Muscle of leg (tissue), 16 donors: ENCODE measurements at places on chromosomes 3 and 15. TPM values are rescaled to one million over a fixed set of nuclear protein-coding genes. Genes with fewer than 3 reads are reported as not detected.

Gene C3orf52
- polyA plus RNA-seq = 5.3 TPM

Gene RSL24D1
- polyA plus RNA-seq = 84.4 TPM

Gene AP3B2
- 0.52 TPM for polyA plus RNA-seq

Gene TIPIN
- polyA plus RNA-seq = 12.4 TPM

Gene WDR49
- polyA plus RNA-seq = 0.45 TPM
